IMR-90 (cell line): ENCODE measurements at places on chromosomes 5 and 9. TPM values are rescaled to one million over a fixed set of nuclear protein-coding genes. Genes with fewer than 3 reads are reported as not detected.

NUTM2F gene
- total RNA-seq = not detected in 2 replicates

TIMD4 gene
- total RNA-seq = not detected in 2 replicates

TSSK1B gene
- under 0.01 and 0.18 TPM in 2 replicates for total RNA-seq

MYMK gene
- total RNA-seq = not detected in 2 replicates

TAL2 gene
- total RNA-seq = not detected in 2 replicates

FRMPD1 gene
- total RNA-seq = not detected in 2 replicates

GABRA1 gene
- not detected in 2 replicates for total RNA-seq
